Muscle of arm (tissue), 14 donors: ENCODE measurements at places on chromosomes 3 and 15.

- no peak for DNase-seq
Observed at GRCh38 chr3:172592898-172593669, 69.9 kb upstream of the TNFSF10 start.

DNA sequence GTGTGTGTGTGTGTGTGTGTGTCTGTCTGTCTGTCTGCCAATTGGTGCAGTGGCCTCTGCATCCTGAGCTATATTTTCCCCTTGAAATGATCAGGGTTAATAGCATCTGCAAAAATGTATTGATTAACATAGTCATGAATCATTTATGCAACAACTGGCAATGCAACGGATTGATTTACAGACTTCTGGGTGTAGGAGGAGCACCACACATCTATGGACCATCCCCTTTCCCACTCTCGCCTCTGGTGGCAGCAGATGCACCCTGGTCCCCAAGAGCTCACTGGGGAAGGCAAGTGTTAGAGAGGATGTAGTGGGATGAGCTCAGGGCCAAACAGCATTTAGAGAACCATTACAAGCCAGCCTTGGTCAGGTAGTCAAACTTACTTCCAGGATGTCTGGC, 272.7 kb upstream of the C2CD4B start:
- DNase-seq = no peak

DNA sequence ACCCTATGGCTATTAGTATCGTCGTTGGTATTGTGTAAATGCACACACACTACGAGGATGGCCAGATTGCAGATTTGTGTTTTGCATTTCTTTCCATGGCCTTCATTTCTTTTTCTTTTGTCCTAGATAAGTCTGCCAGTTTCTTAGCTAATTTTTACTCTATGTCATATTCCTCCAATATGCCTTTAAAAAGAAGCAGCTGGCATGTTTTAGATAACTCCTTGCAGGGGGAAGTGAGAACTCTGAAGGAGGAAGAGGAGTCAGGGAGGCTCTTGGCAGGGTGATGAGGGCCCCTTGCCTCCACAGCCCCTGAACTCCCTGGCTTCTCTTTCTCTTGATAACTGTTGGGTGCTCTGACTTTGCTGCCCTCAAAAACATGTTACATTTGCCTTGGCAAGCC, 244.0 kb downstream of the GABRG3 start:
- DNase-seq = no peak

DNA sequence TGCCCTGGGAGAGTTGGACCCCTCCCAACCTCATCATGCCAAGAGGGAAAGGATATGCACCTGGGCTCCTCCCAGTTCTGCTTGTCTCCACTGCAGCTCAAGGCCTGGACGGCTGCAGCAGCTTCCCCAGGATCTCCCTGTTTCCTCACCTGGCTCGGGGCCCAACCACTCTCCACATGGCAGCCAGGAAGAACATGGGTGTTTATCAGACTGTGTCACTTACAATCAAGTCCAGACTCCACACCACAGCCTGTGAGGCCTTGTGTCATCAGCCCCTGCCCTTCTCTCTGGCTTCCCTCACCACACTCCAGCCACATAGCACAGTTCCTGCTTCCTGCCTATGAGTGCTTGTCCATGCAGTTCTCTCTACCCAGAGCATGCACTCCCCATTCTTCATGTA, 534.4 kb downstream of the EPHB1 start:
- no peak for DNase-seq

GRCh38 chr3:159858650-159859049, 130.0 kb upstream of the IL12A start:
- DNase-seq = no peak

DNA sequence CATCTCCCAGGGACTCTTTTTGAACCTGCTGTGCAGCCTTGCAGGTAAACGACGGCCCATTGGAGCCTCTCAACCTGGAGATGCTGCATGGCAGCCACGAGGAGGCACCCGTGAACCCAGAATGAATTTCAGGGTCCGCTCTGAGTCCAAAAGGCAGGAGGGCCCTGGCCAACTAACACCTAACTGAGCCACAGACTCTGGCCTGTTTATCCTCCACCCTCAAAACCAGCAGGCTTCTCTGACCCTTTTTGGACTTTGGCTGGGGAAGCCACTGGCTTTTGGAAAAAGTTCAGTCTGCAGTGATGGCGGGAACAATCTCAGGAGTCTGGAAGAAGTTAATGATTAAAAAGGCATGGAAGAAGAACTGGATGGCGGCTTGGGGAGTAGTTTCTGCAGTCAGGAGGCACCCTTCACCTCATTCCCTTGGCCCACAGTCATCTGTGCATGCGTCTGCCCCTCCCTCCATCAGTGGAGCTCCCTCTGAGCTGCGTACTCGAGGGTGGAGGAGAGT, 4.1 kb downstream of the PXYLP1 start:
- no peak for DNase-seq
